Activated CD4-positive, alpha-beta T cell treated with anti-CD3 and anti-CD28 coated beads, Interleukin-2, amount 50 U/mL, for 16 hours (primary cell): ENCODE measurements at places on chromosomes 13 and 19.

GRCh38 chr19:1567116-1567847 lies 843 bp downstream of the MEX3D start:
- no peak for DNase-seq

GRCh38 chr19:30393729-30394480 lies 21.7 kb downstream of the ZNF536 start:
- DNase-seq, result no peak

DNA sequence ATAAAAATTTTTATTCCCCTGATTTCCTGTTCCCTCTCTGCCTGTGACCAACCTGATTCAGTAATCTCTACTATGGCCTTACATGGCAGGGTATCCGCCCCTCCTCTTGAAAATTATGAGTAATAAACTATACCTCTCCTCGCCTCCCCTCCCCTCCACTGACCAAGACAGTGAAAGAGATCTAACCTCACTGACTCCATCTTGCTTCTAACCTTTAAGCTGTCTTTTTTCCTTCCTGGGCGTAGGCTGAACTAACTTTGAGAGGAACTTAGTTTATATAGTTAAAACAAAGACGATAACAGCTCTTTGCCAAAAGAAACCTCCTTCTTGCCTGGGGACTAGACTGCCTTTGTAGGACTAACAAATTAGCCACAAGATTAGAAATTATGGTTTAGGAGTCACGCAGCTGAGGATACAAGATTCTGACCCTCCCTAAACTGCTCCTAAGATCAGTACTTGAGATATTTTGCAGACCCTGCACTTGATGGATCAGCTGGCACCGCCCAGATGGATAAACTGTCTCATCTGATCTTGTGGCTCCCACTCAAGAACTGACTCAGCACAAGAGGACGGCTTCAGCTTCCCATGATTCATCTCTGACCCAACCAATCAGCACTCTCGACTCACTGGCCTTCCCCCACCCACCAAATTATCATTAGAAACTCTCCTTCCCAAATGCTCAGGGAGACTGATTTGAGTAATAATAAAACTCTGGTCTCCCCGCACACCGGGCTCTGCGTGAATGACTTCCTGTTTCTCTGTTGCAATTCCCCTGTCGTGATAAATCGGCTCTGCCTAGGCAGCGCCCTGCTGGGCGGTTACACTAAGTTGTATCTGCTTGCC lies 187.1 kb downstream of the TDRD3 start:
- peak; percentile 43 for DNase-seq

DNA sequence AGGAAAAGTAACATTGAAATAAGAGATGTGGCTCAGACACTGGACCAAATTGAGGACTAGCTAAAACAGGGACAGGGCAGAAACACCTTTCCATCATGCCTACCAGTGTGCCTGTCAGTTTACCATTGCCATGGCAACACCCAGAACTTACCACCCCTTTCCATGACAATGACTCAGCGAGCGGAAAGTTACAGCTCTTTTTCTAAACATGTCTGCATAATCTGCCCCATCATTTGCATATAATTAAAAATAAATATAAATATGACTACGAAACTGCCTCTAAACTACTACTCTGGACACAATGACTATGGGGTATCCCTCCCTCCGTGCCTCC lies 96.0 kb downstream of the UBL3 start:
- DNase-seq, result peak; percentile 12

DNA sequence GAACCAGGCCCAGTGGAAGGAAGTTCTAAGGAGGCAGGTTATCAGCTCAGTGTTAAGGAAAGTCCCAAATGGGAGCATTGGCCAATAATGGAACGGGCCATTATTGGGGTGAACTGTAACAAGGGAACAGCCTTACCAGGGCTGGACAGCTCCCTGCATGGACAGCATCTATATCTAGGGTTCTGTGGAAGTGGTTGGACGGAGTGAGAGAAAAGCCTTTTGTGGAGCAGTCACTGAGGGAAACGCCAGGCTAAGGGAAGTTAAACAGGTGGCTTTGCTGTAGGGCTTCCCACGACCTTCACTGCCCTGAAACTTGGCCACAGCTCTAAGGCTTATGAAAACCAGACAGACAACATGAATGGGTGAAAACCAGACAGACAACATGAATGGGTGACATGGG lies 17.0 kb downstream of the POU2F2 start:
- DNase-seq, result no peak

- no peak for DNase-seq
These were observed 264.5 kb downstream of the KCTD12 start for GRCh38 chr13:76621705-76622104.

- no peak for DNase-seq
These were observed 96.2 kb downstream of the ZIC5 start for GRCh38 chr13:99875391-99875790.

- no peak for DNase-seq
These were observed 11.0 kb downstream of the STK24 start for GRCh38 chr13:98565726-98566565.

- DNase-seq, result no peak
These were observed 30.3 kb upstream of the CEACAM1 start for GRCh38 chr19:42558450-42559150.

- no peak for DNase-seq
These were observed 334.3 kb downstream of the DLEU7 start for GRCh38 chr13:50509167-50509566.

DNA sequence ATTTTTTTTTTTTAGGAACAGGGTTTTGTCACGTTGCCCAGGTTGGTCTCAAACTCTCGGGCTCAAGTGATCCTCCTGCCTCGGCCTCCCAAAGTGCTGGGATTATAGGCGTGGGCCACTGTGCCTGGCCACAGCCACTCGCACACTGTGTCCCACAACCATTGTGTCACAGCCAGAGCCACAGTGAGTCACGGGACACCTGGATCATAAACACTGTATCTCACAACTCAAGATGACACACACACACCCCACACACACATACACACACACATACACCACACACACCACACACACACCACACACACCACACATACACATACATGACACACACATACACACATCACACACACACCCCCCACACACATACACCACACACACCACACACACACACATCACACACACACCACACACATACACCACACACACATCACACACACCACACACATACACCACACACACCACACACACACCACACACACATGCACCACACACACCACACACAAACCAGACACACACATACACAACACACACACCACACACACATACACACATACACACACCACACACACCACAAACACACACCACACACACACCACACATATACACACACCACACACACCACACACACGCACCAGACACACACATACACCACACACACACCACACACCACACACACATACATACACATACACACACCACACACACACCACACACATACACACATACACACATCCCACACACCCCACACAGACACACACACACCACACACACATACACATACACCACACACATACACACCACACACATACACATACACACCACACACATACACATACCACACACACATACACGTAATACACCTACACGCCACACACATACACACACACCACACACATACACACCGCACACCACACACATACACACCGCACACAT lies 16.2 kb downstream of the ELAVL3 start:
- DNase-seq, result no peak

DNA sequence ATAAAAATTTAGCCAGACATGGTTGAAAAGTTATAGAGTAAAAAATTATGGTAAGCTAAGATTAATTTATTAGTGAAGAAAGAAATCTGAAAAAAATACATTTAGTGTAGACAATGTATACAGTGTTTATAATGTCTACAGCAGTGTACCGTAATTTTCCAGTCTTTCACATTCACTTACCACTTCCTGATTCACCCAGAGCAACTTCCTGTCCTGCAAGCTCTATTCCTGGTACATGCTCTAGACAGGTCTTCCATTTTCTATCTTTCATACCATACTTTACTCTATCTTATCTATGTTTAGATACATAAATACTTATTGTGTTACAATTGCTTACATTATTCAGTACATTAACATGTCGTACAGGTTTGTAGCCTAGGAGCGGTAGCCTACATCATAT lies 1387.8 kb upstream of the ATXN8OS start:
- no peak for DNase-seq

- no peak for DNase-seq
These were observed 10.9 kb upstream of the ZBTB32 start for GRCh38 chr19:35693422-35693821.

DNA sequence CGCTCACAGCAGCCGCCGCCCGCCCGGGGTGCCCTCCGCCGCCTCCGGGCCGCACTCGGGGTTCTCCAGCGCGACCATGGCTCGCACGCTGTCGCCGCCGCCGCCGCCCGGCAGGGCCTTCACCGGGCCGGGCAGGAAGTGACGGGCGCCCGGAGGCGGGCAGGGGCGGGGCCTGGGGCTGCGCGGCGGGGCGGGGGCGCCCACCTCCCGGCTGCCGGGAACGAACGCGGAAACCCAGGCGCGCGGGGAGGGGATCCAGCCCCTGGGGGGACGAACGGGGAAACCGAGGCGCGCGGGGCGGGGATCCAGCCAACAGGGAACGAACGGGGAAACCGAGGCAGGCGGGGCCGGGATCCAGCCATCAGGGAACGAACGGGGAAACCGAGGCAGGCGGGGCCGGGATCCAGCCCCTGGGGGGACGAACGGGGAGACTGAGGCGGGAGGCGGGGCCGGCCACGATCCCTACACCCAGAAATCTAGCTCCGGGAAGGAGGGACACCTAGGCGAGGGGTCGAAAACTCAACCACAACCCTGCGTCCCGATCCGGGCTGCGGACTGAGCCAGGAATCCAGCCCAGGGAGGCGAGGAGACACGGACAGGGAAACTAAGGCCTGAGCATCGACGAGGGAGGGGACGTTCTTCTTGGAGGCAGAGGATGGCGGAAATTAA lies at the start of gene R3HDM4:
Gene R3HDM4 (minus strand): TSS at position 140 of the 669 bp plus-strand sequence. CDS start 62 bp downstream, at position 78.
- DNase-seq, result peak; percentile 78

DNA sequence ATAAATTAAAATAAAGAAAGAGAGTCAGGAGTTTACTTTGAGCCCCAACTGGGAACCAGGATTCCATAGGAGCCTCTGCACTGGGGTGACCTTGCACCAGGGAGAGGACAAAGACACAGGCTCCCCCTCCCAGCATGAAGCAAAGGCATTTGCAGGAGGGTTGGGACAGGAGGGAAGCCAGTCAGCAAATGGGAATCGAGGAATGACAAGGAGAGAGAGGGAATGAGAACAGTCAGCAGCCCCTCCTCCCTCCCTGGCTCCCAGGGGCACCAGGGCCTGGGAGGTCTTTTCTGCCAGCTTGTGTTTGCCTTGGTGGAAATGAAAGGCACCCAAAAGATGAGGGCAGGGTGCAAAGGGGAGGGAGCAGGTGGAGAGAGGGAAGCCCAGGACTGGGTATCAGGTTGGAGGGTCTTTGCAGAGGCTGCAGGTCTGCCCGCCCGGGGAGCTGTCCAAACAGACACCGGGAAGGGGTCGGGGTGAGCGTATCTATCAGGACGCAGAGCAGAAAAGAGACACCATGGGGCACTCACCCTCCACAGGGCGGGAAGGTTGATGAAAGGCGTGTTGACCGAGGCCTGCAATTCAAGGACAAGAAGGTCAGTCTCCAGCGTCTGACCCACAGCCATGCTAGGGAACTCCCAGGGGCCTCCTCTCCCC lies 3.8 kb downstream of the SBSN start:
- DNase-seq, result no peak

- DNase-seq, result no peak
These were observed 44.0 kb downstream of the MIPEP start for GRCh38 chr13:23845105-23845725.

- DNase-seq, result no peak
These were observed 11.4 kb downstream of the MCF2L start for GRCh38 chr13:112980434-112980833.
